HS-27A (cell line): ENCODE measurements at places on chromosomes 11 and 22.

GRCh38 chr11:57427727-57428082 is 784 bp upstream of the SLC43A3 start:
- no peak for DNase-seq

DNA sequence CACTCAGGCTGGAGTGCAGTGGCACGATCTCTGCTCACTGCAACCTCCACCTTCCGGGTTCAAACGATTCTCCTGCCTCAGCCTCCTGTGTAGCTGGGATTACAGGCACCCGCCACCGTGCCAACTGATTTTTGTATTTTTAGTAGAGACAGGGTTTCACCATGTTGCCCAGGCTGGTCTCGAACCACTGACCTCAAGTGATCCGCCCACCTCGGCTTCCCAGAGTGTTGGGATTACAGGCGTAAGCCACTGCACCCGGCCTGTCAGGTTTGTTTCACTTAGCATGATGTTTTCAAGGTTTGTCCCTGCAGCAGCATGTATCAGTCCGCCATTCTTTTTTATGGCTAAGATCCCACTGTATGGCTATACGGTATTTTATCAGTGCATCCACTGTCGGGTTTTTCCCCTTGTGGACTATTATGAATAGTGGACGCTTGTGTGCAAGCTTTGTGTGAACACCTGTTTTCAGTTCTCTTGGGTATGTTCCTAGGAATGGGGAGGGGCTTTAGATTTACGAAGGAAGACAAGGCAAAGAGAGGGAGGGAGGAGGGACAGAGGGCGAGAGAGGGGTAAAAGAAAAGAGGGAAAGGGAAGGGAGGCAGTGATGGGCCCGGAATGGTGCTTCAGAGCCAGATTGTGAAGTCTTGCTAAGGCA is 13.9 kb upstream of the CDC42EP2 start:
- no peak for DNase-seq

- DNase-seq = no peak
Measured at GRCh38 chr11:130314184-130314749, 450 bp downstream of the ZBTB44 start.

- DNase-seq = no peak
Measured at GRCh38 chr11:60263402-60263801, 17.1 kb upstream of the MS4A4A start.

DNA sequence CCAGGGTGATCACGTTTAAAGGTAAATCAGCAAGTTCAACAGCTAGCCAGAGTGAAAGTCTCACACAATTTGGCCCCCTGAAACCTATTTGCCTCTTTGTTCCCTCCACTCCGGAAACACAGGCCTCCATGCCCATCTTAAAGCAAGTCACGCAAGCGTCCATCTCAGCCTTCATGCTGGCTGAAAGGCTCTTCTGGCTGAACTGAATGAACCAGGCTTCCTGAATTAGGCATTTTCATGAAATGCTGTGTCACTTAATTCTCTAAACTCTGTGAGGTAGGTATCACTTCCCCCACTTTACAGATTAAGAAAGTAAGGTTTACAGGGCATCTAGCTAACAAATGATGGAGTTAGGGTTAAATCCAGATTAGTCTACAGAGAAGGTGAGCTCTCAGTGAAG is 1.4 kb downstream of the SLC25A17 start:
- no peak for DNase-seq

DNA sequence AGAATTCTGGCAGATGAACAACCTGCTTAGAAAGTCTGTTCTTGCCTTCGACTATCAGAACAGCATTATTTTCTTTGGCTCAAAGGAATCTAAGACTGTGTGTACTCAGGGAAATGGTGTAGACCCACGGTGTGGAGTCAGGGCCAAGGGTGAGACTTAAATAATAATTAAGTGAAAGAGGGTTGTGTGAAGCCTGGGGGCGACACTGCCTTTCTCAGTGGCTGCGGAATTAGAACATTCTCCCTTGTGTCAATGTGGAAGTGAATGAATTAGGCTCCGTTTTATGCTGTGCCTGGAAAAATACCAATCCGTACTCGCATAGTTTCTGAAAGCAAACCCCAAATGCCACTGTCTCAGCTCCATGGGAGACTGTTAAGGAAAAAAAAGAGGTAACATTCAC is 50.7 kb downstream of the NAV2 start:
- DNase-seq = no peak

GRCh38 chr11:828506-829175 is 922 bp downstream of the CRACR2B start:
- no peak for DNase-seq

DNA sequence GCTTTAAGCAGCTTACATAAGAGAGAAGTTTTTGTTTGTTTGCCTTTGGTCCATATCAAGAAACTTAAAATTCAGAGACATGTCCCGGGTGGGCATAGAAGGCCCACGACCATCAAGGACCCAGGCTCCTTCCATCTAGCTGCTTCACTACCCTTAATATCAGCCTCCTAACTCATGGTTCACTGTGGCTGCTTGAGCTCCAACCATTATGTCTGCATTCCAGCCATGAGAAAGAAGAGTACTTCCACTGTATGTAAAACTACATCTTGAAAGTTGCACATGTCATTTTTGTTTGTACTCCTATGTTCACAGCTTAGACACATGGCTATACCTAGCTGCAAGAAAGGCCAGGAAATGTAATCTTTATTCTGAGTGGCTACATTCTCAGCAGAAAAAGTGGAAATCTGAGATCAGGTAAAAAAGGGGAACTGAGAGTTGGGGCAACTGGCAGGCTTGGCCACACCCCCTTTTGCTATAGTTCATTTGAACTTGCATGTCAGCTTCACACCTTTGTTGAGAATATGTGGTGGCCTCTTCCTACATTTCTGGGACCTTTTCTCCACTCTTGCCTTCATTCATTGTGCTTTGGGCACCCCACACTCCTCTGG is 81.3 kb upstream of the TP53I11 start:
- DNase-seq = no peak

DNA sequence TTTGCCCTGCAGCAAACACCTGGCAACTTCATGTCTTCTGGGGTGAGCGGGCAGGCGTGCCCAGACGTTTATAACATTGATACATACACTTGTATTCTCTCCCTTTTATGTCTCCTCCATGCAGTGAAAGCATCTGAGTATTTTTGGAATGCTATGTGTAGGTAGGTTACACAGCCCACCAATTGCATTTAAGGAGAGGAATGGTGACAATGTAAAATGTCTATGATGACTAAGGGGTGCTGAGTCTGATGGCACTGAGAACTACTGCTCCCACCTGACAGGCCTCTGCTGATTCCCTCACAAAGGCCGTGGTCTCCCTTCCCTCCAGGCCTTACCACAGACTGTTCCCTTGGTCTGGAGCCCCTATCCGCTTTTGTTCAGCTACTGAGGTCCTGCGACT is 22.9 kb upstream of the RASL10A start:
- DNase-seq = no peak

- DNase-seq = no peak
Measured at GRCh38 chr22:25650833-25651232, 86.4 kb downstream of the GRK3 start.

- no peak for DNase-seq
Measured at GRCh38 chr11:3159296-3160190, 5.6 kb downstream of the OSBPL5 start.

GRCh38 chr11:57643802-57644201 is 5.9 kb downstream of the YPEL4 start:
- DNase-seq = no peak
